ENCODE measurements at places on chromosomes 2 and 18.

- DNase-seq: no peak
These were observed 868.7 kb downstream of the BCL11A start for GRCh38 chr2:59684771-59685166.

GRCh38 chr2:22450831-22451230 is 934.1 kb upstream of the KLHL29 start:
- DNase-seq: peak; percentile 3

DNA sequence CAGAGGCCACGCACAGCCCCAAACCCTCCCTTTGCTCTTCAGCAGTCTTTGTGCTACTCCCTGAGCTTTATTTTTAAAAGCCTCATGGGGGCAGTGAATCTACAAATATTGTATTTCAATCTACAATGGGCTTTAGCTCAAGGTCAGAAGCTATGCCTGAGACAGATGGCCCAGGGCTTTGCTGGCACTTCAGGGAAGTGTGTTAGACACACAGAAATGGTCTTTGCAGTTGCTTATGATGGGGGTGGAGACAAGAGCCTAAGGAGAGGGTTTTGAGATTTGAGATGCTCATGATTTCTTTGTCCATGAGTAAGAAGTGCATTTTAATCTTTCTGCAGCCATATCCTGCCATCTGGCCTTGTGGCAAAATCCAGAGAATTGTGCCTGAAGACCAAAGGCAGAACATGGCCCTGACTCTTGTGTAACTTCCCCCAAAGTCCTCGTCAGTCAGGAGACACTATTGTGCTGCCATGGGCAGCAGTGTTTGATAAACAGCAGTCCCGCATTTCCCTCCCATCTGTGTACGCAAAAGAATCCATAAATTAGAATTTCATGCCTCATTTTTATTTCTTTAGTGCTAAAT is 92.6 kb downstream of the VAPA start:
- peak; percentile 18 for DNase-seq

DNA sequence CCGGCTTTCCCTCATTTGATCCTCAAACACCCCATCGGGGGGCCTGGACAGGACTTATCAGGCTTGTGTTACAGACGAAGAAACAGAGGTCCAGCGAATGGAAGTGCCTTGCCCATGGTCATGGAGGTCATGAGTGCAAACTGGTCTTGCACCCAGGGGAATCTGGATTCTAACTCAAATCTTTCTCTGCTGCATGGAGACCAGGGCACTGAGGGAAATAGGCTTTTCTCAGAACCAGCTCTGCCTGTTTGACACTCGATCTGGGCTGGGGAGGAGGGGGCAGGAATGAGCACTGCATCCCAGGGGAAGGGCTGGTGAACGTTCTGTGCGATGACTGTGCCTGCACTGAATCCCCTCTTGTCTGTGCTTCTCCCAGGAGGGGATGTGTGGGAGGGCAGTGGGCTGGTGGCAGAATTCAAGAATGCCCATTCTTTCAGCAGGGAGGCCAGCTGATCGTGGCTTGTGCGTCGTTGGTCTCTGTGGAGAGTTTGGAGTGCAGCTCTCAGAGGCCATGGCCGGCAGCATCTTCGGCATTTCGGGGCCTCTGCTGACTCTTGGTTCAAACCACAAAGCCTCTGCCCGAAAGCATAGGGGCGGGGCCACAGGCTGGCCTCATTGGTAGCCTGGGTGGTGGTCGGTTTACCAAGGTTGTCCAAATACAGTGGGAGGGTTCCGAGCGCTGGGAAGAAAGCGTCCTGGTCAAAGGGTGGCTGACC is 171.6 kb downstream of the DDX1 start:
- no peak for DNase-seq

- DNase-seq: no peak
These were observed 56.4 kb downstream of the CRIM1 start for GRCh38 chr2:36411962-36412444.

- no peak for DNase-seq
These were observed 21.2 kb downstream of the ZSCAN30 start for GRCh38 chr18:35268821-35269220.

DNA sequence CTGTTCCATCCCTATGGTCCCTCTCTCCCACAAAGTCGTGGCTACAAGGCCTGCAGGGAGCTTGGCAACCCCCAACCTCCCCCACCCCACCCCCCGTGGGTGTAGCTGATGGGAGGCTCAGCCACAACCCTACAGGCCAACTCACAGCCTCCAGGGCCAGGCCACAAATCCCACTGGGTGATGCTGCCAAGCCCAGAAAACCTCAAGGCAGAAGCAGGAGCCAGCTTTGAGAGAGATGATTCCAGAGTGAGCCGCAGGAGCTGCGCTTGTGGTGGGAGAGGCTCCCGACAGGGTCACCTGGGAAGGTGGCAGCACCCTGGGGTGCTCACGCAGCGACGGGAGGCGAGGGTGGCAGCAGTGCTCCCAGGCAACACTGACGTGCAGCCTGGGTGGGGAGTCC is 44.8 kb downstream of the ADCY3 start:
- DNase-seq: no peak

DNA sequence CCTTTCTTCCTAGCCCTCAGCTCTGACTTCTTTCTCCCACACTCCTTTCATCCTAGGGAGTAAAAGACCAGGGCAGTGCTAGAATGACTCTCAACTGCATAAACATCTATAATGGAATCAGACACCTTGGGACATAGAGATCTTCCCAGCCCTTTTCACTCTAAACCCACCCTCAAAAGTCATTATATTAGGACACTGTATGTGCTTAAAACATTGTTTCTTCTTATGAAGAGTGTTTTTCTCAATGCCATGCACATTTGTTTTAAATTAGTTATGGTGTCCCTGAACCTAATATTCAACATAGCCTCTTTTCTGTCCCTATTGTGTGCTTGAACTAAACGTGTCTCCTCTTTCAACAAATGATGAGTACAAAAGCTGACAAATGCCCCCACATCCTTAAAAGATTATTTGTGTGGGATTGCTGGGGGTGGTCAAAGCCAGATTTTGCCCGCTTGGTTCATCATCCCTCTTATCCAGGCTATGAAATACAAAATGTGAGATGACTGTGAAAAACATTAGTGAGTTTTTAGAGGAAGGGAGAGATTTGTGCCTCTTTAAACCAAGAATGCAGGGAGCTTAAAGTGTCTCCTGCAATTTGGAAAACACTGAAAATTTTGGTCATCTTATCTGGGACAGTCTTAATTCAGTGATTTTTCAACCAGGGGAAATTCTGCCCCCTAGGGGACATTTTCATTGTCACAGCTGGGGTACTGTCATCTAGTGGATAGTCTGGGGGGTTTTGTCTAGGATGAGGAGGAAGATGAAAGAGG is 29.0 kb downstream of the SERPINB5 start:
- peak; percentile 34 for DNase-seq

GRCh38 chr18:32772581-32773381 is at the start of gene KLHL14:
Gene KLHL14 (minus strand): TSS chr18:32773023. CDS start chr18:32770591, 2,432 bp downstream.
- DNase-seq: no peak

DNA sequence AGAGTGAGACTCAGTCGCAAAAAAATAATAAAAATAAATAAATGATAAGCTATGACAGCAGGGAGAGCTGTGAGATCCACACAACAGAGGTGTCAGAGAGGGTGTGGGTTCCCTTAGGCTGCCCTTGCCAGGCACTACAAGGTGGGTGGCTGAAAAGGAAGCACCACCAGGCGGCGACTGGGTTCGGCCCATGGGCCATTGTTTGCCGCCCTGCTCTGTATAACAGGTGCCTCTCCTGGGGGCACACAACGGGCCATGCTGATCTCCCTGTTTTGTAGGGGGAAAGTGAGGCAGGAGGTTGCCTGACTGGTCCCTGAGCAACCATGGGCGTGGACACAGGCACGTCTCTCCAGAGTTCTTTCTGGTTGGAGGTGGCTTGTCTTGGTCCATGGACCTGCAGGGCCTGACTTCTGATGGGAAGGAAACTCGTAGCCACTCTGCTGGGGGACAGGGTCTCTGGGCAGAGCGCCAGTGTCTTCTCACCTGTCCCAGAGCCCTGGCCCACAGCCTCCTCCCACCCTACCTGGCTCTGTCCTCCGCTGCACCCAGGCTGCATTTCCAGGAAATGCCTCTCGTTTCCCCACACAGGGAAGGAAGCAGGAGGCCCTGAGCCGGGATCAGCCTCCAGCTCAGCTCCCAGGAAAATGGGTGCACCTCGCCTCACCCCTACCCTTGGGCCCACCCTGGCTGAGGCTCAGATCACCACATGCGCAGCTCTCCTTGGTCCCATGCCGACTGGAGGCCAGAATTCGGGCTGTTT is 109.6 kb upstream of the ODC1 start:
- no peak for DNase-seq

DNA sequence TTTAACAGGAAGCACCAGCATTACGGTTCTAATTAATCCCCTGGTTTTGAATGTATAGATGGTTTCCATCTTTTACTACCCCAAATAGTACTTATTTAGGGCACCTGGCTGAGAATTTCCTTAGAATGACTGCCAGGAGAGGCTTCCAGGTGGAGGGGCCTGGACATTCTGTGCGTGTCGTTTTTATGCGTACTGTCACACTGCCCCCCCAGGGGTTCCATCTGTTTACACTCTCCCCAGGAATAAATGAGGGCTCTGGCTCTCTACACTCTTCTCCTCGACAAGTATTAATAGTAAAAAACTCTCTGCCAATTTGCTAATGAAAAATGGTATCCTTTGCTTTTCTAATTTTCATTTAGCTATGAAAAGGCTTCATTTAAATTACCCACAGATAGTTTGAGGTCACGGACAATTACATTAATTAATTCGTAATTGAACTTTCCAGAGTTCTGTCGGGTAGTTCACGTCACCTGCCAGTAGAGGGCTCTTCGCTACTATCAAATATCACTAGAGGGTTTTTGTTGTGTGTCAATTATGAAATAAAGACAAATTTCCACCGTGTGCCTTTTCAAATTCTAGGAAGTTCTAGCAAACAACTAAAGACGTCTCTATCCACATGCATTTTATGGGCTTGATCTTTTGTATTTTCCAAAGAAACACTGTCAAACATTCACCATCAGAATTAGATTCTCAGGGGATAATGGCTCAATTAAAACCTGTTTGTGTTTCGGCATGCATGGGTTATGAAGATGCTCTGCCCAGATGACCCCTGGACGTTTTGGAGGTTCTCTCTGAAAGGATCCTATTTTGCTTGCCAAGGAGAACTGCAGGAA is 88.8 kb upstream of the ASB18 start:
- no peak for DNase-seq

DNA sequence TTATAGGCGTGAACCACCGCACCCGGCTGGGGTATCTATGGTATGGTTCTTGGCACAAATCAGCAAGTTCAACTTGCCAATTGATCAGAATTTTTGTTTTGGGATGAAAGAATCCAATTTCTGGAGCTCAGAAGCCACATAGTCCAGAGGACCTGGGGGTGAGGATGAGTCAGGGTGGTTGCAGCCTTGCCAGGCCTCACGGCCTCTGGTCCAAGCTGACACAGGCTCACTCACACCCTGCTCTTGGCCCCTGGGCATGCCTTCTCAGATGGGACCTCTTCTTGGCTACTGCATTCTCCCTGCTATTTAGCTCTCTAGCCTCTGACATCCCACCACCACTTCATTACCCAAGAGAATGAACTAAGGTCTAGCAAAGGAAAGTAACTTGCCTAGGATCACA is 16.3 kb downstream of the CAPG start:
- no peak for DNase-seq

- DNase-seq: no peak
These were observed 61.8 kb downstream of the BIN1 start for GRCh38 chr2:127044977-127045661.

GRCh38 chr2:84288293-84288692 is 170.8 kb downstream of the SUCLG1 start:
- no peak for DNase-seq

Data from HT1080 (cell line).